ENCODE measurements at places on chromosomes 1 and 21.

DNA sequence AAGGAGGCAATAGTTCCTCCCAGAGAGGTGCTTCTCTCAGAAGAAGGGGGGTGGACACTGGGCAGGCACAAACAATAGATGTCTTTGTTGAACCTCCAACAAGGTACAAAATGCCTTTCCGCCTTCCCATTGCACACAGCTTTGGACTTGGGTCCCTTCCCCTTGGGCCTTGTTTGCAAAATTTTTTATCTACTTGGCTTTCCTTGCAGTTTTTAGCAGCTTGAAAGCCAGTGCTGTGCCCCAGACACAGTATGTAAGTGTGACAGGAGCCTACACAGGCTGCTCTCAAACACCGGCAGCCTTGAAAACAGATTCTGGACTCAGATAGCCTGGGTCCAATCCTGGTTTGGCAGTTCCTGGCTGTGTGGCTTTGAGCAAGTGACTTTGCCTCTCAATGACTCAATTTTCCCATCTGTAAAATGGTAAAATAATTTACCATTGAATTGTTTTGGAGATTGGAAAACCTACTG lies 43.0 kb downstream of the ELAPOR1 start:
- DNase-seq, result no peak

DNA sequence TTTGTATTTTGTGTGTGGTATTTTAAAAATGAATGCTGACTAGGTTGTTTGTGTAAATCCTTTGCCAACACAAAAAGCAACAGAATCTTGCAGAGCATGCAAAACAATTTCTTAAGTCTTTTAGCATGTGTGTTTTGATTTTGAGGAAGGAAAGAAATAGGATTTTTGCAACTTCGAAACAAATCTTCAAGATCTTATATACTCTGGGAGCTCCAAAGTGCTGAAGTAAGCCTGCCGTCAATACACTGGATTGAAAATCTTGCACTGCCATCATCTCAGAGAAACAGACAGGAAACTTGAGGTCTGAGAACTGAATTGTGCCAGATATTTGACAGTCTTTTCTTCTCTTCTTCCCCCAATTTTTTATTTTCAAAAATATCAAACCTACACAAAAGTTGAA lies 29.3 kb upstream of the DISP1 start:
- DNase-seq, result no peak

GRCh38 chr1:54927472-54928240 lies 40.7 kb upstream of the DHCR24 start:
- DNase-seq, result no peak

- DNase-seq, result no peak
Measured at GRCh38 chr1:75394386-75395139, 216.4 kb downstream of the SLC44A5 start.

- DNase-seq, result no peak
Measured at GRCh38 chr1:9626201-9626608, 25.3 kb upstream of the PIK3CD start.

DNA sequence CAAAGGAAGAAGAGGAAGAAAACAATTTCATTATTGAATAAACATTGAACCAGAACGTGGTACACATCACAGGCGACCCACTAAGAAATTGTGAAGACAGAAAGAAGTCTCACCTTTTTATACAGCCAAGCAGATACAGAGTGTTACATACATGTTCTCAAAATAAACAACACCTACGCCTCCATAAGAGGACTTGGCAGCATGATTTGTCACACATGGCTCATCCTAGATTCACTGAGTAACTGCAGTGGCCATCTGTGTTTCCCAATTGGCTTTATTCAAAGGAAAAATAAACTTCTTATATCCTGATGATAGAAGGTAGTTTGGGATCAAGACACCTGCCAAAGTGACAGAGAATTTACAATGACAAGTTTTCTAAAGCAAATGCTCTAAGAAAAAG lies 7.6 kb upstream of the KRTAP19-8 start:
- no peak for DNase-seq

GRCh38 chr1:178484698-178485225 lies 12.0 kb downstream of the CLEC20A start:
- DNase-seq, result no peak

DNA sequence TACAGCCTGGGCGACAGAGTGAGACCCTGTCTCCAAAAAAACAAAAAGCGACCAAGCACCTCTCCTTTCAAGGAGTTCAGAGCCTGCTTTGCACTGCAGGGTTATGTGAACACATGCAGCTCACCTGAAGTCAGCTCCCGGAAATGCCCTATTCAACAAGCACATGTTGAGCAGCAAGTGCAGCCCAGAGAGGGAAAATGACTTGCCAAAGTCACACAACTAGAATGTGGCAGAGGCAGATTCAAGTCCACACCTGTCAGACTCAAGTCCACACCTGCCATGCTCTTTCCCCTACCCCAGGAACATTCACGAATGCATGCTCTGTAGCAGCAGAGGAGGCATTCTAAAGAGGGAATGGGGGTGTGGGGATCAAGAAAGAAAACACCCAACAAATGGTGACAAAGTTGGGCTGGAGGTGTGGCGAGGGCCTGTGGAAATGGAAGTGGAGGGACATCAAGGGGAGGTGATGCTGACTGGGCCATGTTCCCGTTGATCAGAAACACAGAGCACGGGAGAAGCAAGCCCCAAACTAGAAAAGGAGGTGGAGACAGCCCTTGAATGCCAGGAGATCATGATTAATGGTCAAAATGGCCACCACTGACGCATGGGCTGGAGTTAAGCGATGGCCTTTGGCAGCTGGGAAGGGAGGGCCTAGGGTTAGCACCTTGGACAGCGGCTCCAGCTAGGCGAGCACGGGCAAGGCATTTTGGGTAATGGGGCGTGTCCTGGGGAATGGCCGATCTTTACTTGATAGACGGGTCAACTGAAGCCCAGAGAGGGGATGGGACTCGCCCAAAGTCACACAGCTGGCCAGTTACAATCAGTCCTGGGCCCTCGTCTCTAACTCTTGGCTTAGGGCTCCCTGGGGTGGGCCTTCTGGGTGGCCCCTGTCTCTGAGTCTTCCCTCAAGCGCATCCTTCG lies 21.5 kb downstream of the RAP1GAP start:
- DNase-seq, result no peak

- DNase-seq, result no peak
Measured at GRCh38 chr1:81142099-81142826, 658.5 kb upstream of the ADGRL2 start.

GRCh38 chr1:29802181-29803068 lies 566.1 kb downstream of the PTPRU start:
- DNase-seq, result no peak

DNA sequence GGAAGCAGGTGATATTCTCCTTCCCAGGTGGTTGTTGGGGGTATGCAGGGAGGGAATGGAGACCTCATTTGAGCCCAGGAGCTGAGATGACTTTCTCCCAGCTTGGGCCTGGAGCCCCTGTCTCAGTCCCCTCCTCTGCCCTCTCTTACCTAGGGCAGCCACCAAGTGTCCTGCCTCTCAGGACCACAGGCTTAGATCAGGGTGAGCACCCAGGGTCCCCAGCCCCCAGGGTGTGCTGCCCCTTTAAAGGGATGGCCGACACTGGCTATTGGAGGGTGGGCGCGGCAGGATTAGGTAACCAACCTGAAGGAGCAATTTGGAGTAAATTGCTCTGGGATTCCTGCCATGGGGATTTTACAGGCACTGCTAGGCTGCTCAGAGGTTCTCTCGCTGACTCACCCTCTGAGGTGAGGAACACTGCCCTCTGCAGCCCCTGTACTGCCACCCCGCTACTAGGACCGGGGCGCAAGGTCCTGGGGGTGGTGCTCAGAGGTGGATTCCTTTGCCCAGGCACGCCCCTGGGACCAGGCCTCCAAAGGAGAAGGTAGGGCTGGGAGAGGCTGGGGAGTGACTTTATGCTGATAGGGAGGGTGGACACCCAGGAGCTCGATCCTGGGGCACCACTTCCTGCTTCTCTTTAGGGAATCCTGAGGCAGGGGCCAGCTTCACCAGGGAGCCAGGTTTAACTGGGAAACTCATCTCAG lies 1.5 kb downstream of the RPS6KA1 start:
- no peak for DNase-seq

GRCh38 chr1:234541286-234541975 lies 62.5 kb upstream of the TARBP1 start:
- no peak for DNase-seq

DNA sequence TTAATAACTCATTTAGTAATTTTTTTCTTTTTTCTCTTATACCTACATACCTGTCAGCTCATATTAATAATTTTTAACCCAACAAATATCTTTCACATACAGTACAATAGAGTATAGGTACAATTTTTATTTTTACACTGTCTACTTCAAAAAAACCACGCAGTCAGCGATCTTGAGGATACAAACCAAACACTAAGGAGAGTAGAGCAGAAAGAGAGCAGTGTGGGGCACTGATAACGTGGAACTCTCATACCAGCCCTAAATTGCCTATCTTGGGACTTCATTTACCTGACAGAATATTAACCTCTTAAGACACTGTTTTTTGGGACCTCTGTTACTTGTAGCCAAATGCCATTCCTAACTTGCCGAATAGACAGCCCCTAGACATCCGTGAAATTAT lies 5.5 kb downstream of the TRMT1L start:
- DNase-seq, result no peak

- no peak for DNase-seq
Measured at GRCh38 chr1:225855503-225856300, 26.5 kb downstream of the TMEM63A start.

- DNase-seq, result no peak
Measured at GRCh38 chr1:31663622-31664452, 19.2 kb upstream of the PEF1 start.

DNA sequence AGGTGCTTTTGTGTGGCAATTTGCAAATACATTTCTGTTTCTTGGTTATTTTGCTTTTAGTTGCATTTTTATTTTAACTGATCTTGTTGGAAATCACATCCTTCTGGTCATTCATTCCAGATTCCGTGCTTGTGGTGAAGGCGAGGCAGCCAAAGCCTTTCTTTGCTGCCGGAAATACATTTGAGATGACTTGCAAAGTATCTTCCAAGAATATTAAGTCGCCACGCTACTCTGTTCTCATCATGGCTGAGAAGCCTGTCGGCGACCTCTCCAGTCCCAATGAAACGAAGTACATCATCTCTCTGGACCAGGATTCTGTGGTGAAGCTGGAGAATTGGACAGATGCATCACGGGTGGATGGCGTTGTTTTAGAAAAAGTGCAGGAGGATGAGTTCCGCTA lies 34.8 kb upstream of the CD101 start:
- no peak for DNase-seq

GRCh38 chr1:63603810-63604209 lies 10.6 kb downstream of the PGM1 start:
- DNase-seq, result no peak

DNA sequence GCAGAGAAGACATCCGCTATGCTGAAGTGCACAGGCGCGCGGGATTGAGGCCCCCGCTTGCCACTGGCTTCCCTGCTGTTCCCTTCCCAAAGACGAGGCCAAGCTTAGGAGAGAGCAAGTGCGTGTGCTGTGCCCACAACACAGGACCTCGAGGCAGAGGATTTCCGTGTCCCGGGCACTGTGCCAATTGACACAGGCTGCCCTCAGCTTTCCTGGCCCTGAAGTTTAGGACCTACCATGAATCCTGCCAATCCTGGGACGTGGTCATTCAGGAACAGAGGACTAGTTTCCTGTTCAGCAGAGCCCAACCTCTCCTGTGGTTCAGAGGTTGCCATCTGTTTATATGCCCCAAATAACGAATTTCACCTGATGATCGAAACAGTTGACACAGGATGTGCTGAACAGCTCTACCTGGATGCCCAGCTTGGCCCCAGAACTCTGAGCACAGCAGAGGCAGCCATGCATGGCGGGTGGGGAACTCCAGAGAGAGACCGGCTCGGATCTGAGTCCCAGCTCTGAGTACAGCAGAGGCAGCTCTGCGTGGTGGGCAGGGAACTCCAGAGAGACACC lies 22.0 kb downstream of the SLC37A1 start:
- DNase-seq, result no peak

DNA sequence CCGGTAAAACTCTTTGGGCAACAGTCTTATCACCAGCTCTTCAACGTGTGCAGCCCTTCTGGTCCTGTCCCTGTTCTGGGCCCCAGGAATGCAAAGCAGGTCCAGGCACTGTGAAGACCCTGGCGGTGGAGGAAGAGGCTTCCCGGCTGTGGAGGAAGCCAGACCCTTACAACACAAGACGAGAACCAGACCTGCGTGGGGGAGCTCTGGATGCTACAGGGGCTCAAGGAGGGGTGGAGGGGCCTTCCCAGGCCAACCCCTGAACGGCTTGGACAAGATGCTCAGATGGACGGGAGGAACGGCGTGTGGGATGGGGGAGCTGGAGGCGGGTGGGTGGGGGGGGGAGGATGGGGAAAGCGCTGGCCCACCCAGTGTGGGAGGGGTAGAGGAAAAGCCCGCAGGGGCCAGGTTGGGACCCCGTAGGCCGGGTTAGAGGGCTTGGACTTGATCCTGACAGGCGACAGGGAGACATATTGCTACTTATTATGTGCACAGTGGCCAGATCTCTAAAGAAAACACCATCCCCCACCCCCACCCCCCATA lies 5.1 kb upstream of the OLIG2 start:
- no peak for DNase-seq

GRCh38 chr1:107141491-107142126 lies 770 bp downstream of the NTNG1 start:
- DNase-seq, result no peak

DNA sequence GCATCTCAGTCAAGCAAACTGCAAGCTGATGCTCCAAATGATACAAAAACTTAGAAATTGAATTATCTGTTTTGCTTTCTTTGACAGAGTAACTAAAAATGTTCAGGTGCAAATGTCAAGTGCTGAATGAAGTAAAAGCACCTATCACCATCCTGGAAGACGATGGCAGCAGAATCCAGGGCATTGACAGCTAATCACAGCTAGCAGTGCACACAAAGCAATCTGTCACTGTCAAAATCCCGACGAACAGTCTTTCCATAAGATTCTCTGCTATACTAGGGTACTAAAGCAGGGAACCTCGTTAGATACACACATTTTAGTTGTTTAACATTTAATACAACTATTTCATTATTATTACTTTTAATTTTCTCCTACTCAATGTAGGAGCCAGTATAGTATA lies 233.3 kb downstream of the BRINP3 start:
- no peak for DNase-seq

- no peak for DNase-seq
Measured at GRCh38 chr1:50974618-50974935, 4.5 kb downstream of the CDKN2C start.

- peak; percentile 7 for DNase-seq
Measured at GRCh38 chr1:166947398-166948043, 27.8 kb downstream of the ILDR2 start.

- DNase-seq, result no peak
Measured at GRCh38 chr1:11874258-11874562, 15.5 kb upstream of the NPPB start.

DNA sequence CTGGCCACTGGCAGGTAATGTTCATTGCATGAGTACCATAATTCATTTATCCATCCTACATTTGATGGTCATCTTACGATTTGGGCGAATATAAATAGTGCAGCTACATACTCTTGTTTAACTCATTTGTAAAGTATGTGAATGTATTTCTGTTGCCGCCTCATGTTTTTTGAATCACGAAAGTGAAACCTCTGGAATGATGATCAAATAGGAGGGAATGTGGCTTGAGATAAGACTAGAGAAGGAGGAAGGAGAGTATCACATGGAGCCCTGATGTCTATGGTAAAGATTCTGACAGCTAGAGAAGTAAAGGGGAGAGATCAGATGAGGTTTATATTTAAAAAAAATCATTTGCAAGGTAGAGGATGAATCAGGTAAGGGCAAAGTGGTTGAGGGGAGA lies 8.0 kb downstream of the MRPS14 start:
- DNase-seq, result no peak

GRCh38 chr21:42641311-42642218 lies 11.9 kb upstream of the PDE9A start:
- no peak for DNase-seq
